ENCODE measurements at places on chromosomes 2 and 18.

GRCh38 chr18:6015364-6015763 is 120.0 kb upstream of the TMEM200C start:
- DNase-seq, result no peak

DNA sequence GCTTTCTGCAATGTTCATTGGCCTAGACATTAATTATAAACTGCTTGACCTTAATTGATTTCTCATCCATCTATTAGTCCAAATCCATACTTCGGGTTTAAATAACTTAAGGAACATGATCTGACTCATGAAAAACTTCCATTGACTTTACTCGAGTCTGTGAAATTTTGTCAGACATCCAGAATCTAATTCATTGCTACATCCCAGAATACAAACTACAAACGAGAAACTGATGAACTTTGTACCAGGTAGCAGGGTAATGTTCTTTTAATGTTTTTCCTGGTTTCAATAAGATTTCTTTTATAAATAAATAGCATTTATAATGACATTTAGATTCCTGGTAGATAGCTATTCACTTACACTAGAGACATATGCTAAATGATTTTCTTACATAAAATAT is 36.0 kb upstream of the IKZF2 start:
- DNase-seq, result no peak

DNA sequence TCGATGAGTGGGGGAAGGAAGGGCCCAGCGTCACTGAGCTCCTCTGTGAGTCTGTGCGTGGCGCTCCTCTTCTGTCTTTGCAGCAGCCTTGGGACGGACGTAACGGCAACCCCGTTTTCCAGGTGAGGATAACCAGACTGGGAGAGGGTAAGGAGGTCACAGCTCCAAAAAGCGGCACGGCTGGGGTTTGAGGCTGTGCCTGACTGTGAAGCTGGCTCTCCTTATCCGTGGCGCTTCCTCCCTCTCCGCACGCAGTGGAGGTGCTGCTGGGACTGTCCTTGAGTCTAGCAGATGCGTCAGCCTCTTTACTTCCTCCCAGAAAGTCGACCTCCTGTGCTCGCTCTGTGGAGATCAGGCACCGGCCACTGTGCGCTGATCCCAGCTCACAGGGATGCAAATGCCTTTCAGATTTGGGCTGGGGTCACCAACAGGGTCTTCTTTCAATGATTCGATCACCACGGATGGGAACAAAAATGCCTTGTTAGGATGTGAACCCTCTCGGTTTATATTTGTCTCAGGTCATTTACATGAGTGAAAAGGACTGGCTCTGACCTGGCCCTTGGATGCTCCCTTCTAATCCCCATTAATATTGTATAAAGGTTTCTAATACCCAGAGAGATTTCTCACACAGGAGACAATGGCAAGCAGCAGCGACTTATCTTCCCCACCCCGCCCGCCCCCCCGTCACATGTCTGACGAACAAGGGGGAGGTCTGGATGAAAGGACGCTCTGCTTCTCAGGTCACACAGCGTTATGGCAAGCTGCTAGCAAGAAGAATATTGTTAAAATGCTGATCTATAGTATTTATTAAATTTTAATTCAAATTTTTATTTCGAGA is 30.1 kb upstream of the E2F6 start:
- no peak for DNase-seq

DNA sequence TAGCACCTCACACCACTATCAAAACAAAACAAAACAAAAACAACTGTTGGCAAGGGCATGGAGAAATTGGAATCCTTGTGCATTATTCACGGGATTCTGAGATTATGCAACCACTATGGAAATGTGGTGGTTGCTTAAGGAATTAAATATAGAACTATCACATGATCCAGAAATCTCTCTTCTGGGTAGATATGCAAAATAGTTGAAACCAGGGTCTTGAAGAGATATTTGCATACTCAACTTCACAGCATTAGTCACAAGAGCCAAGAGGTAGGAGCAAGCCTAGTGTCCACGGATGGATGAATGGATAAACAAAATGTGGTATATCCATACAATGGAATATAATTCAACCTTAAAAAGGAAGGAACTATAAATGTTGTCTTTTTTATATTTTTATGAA is 7.0 kb downstream of the TMEM131 start:
- DNase-seq, result no peak

DNA sequence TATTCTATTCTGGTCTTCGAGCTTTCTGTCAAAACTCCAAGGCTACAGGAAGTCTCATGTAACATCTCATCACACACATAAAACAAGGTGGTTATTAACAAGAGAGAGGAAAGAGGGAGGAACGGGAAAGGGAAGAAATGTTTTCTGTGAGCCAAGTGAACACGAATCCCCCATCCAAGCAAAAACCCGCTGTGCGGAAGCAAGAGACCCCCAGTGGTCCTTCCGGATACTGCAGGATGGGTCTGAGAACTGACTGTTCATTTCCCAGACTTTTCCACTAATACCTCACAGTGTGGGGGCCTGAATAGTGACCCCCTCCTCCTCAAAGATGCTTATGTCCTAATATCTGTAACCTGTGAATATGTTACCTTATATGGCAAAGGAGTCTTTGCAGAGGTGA is 19.0 kb upstream of the DIPK1C start:
- no peak for DNase-seq

- DNase-seq, result no peak
Measured at GRCh38 chr2:159882130-159882745, 84.2 kb upstream of the CD302 start.

DNA sequence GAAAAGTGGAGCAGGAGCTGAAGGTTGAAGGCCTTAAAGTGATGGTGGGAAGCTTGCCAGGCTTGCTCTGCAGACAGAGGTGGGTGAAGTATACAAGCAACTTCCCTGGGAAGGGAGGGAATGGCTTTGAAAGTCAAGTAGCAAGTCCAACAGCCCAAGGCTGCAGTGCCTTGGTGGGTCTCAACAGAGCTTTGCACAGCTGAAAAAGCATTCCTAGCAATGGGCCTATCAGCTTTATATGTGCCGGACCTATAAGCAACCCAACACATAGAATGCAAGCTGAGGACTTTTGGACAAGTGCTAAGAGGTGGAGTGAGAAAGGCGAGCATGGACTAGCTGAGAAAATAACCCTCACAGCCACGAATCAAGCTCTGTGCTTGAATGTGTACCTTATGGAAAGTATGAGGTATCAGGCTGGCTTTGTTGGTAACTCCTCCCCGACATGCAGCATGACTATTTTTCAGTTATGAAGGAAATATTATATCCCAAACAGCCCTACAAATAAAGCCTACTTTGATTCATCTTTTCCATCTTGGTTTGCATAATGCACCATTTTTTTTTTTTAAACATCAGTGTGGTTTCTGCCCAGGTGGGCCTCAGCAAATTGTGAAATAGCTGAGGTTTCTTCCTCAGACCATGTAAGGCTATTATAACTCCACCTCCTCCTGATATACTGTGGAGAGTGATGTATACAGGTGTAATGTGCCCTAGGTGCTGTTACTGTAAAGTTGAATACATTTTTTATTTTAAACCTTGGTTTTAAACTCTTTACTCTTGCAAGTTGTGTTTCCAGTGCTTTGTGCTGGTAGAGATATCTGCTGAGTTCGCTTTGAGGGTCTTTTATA is 241.4 kb upstream of the CXCR4 start:
- no peak for DNase-seq

GRCh38 chr2:83069724-83070123 is 1389.4 kb downstream of the SUCLG1 start:
- no peak for DNase-seq

DNA sequence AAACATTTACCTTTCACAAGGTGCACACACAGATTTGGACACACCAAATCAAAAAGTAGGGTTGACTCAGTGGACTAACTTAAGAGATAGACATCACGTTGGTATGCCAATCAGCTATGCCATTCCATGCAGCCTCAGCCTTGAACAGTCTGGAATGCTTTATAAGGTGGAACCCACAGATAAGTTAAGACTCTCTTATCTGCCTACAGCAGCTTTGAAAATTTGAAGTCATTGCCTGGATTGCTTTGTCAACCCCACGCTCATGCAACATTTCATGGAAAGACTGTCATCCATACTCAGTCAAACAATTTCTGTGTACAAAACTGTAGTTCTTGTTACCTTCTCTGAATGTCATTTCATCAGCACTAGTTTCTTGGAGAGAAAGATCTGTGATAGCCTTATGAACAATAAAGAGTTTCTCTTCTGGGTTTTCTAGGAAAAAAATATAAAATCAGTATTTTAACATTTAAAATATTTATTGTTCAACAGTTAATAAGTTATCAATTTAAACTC is 1.2 kb downstream of the ERMN start:
- DNase-seq, result no peak

DNA sequence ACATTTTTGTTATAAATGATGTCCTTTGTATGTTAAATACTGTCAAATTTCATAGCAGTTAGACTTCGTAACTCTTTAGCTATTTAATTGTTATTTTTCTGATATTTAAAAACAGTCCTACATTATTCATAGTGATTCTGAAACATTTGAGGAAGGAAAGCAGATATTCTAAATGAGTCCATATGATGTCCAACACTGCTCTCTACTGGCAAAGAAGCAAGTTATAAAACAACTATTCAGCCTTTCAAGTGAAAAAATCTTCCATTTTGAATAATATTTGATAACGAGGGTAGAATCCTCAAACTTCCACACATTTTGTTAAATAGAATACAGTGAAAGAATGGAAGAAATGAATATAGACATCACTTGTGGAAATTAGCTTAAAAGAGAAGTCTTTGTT is 220.8 kb downstream of the GULP1 start:
- DNase-seq, result no peak

DNA sequence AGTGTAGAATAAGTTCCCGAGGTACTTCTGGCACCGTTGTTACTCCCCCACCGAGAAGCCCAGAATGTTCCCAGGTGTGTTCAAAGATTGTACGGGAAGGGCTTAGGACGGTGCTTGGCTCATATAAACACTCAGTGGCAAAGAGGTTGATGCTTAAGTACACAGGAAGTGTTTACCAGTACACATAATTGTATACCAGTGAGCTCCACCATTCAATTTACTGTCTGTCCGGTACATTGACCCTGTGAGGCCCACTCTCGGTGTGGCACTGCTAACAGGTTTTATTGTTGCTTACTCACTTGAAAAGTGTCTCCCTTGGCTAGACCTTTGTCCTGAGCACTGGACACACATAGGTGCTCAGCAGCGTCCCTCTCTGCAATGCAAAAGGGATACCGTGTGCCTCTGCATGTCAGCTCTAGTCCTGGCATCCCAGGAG is 191.0 kb downstream of the NEDD4L start:
- no peak for DNase-seq
